Fibroblast of skin of scalp (primary cell): ENCODE measurements at places on chromosomes 16 and 17.

DNA sequence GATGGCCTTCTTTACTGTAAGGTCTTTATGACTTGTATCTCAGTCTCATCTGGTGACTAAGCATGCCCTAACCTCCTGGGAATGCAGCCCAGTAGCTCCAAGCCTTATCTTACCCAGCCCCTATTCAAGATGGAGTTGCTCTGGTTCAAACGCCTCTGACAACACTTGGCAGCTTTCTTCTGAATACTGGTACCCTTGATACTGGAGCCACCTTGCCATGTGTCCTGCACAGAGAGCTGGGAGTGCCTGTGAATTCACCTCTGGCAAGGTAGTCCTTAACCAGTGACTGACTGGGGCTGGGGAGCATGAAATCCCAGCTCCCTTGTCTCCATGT lies 17.2 kb downstream of the NUDT7 start:
- no peak for DNase-seq

GRCh38 chr17:82283208-82283749 lies 9.8 kb upstream of the CSNK1D start:
- DNase-seq, result peak; percentile 48

DNA sequence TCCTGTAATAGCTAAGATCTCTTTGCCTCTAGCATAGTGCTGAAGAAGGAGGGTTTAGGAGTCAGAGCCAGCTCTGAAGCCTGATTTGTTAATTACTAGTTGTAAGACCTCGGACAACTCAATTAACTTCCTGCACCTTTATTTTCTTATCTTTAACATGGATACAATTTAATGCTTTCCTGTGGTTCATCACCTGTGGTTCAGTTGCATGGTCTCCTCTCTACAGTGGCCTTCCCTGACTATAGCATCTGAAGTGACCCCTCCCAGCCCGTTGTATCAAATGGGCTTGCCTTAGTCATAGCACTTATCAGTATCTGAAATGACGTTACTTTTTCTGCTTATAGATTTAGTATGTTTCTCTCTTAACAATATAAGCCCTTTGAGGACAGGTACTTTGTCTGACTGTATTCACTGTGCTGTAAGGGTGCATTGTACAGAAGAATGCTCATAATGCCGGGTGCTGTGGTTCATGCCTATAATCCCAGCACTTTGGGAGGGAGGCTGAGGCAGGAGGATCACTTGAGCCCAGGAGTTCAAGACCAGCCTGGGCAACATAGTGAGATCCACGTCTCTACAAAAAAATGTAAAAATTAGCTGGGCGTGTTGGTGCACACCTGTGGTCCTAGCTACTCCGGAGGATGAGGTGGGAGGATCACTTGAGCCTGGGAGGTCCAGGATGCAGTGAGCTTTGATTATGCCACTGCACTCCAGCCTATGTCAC lies 2.6 kb upstream of the NDE1 start:
- no peak for DNase-seq

- DNase-seq, result no peak
Observed at GRCh38 chr16:86046667-86047270, 147.8 kb downstream of the IRF8 start.

DNA sequence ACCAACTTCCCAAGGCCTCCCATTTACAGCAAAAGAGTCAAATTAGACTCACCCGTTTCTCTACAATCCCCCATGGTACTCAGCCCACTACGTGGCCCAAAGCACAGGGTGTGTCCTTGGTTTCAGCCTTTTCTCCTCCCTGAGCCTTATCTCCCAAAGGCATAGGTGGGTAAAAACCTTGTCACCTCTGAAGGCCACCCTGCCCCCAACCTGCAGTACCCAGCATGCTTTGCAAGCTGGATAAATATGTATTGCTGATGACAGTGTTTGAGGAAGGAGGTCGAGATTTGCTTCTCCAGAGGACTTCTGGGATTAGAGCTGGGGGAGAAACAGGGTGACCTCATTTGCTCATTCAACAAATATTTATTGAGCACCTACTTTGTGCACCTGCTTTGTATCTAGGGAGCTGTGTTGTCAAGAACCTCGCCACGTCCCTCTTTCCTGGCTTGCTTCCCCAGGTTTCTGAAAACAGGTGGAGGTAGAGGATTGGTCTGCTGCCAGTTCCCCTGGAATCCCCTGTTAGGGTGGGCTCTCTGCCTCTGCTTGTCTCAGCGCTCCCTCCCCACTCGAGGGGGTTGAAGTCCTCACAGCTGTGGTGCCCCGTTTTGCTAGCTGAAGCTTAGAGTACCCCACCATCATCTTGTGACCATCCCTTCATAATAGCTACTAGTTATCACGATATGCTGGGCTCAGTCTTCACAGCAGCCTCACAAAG lies 3.0 kb downstream of the LASP1 start:
- no peak for DNase-seq

- DNase-seq, result peak; percentile 85
Observed at GRCh38 chr17:31787857-31788570, 71.0 kb downstream of the COPRS start.

GRCh38 chr17:81272616-81273015 lies 22.5 kb downstream of the SLC38A10 start:
- DNase-seq, result no peak

DNA sequence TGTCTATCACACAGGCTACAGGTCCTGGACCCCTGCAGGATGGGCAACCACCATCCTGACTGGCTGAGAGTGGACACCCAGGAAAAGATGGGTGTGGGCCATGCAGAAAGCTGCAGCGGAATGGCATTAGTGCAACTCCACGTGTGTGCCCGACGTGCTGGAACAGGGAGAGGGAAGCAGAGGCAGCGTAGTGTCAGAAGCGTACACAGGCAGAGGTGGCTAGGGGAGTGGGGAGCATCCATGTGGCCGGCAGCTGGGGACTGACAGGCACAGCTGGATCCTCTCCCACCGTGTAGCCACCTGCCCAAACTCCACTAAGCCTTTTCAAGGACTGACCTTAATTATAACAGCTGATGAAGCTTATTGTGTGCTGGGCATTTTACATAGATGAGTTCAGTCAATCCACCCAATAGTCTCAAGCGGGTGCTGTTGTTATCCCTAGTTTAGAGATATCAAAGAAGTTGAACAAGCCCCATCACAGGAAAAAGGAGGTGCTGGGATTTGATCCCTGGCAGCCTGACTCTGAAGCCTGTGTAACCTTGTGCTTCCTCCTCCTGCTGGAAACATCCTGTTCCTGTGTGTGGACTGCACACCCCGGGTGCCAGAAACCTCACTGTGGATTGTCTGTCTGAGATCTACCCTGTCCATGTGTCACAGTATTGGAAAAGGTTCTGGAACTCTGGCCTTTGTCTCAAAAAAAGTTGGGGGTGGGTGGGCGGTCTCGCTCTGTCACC lies 114.0 kb downstream of the PRKCA start:
- no peak for DNase-seq

DNA sequence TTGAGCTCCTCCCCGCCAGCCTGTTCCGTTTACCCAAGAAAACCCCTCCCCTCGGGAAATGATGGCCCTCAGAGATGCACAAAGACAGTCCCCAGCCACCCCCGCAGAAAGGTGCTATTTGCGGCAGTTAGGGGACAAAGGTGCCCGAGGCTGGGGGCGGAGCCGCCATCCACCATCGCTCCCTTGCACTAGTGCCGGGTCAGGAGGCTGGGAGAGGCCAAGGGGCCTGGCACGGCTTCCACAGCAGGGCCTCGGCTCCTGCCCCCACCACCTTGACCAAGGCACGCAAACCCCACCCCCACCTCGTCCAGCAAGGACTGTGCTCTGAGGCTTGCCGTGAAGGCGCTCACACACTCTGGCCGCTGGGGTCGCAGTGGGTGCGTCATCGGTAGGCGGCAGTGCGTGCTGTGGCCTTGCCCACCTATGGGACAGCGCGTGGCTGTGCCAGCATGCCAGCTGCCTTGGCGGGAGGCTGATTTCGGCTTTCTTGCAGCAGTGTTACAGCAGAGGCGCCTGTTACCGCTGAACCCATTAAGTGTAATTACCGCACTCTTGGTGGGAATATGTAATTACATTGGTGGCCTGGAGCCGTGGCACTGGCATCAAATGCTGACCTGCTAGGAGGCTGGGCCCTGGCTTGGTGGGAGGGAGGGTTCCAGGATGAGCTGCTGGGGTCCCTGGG lies 31.8 kb downstream of the TPSG1 start:
- no peak for DNase-seq

- no peak for DNase-seq
Observed at GRCh38 chr16:19940195-19940594, 55.5 kb upstream of the GPRC5B start.

DNA sequence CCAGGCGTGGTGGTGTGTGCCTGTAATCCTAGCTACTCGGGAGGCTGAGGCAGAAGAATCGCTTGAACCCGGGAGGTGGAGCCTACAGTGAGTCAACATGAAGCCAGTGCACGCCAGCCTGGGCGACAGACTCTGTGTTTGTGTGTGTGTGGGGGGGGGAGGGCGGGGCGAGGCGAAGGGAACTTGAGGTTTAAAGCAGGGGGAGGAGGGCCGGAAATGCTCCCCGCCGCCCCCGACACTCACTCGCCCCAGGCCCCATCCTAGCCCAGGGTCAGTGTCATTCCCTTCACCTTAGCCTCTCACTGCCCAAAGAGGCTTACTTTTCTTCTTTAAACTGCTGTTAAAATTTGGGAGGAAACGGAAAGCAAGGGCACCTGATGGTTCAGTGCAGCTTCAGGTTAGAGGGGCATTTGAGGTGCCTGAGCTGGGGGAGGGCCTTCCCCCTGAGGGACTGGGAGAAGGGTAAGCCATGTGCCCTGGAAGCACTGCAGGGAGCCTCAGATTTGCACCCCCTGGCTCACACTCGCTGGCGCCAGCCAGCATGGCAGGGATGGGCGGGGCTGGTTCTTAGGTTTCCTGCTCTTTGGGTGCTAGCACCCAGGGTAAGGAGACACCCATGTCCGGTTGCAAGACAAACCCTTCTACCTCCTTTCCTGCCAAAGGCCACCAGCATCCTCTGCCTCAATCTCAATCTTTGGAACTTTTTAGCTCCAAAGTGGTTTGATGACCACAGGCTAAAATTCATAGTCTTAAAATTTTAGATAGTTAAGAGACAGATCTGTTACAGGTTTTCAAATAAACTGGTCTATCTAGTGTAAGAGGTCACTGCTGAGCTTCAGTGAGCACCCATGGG lies 2.2 kb upstream of the LIMD2 start:
- no peak for DNase-seq

GRCh38 chr16:78929841-78930240 lies 670.7 kb downstream of the MAF start:
- no peak for DNase-seq

GRCh38 chr17:27310565-27311110 lies 16.7 kb downstream of the WSB1 start:
- no peak for DNase-seq

- DNase-seq, result no peak
Observed at GRCh38 chr17:79927688-79928501, 88.7 kb upstream of the CBX4 start.

DNA sequence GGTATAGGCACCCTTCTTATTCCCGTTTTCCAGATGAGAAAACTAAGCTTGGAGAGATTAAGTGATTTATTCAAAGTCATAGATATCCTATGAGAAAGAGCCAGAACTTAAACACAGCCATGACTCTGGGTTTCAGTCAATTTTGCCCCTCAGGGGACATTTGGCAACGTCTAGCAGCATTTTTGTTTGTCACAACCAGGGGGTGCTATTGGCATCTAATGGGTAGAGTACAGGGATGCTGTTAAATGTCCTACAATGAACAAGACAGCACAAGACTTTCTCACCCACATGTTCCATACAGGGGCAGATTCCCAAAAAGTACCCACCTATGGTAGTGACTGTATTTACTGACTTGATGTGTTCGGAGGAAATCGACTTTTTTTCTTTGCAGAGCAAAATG lies 4.8 kb upstream of the SHISA9 start:
- peak; percentile 38 for DNase-seq

DNA sequence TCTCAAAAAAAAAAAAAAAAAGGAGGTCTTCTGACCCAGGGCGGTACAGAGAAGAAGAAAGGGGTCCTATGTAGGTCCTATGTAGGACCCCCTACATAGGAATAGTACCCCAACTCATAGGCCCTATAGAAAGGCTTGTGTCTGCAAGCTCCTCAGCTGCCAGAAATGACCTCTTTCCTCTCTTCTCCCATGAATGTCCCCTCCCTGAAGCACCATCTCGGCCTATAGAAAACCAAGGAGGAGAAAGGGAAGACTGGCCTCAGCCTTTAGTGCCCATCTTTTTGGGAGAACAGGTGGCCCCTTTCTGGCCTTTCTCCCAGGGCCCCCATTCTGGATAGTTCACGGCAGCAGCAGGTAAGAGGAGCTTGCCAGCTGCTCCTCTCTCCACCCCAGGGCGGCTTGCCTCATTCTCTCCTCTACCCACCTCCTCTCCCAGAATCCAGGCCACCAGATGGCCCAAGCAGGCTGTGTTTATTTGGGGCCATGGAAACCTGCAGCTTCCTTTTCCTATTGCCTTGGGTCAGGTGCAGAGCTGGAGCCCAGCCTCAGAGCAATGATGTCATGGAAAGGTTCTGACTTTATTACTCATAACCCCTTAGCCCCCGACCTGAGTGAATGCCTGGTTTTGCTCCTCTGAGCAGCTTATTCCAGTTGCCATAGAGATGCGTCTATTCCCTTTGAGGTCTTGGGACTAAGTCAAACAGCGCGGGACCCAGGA lies 1.6 kb upstream of the MRPL58 start:
- DNase-seq, result peak; percentile 4

- peak; percentile 56 for DNase-seq
Observed at GRCh38 chr16:80058214-80058613, 457.7 kb upstream of the MAF start.

DNA sequence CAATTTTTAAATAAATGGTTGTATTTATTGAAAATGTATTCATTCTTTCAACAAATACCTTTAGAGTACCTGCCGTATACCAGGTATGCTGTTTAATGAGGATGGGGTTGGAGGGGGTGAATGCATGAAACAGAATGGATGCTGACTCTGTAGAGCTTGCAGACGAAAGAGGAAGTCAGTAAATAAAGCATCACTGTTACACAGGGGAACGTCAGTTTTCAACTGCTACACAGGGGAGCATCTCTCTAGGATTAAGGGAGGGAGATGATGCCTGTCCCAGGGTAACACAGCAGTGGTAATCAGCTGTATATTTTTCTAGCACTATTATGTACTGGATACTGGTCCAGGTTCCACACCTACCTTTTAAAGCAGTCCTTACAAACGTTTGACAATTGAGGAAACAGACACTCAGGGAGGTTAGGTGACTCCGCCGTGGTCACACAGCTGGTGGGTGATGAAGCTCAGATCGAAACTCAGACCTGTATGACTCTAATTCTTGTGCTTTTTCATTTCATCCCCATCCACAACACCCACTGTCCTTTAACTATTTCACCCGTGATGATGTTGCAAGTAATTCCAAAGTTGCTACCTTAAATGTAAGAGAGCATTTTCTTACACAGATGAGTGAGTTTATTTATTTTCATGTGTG lies 452.1 kb upstream of the HSBP1 start:
- no peak for DNase-seq

DNA sequence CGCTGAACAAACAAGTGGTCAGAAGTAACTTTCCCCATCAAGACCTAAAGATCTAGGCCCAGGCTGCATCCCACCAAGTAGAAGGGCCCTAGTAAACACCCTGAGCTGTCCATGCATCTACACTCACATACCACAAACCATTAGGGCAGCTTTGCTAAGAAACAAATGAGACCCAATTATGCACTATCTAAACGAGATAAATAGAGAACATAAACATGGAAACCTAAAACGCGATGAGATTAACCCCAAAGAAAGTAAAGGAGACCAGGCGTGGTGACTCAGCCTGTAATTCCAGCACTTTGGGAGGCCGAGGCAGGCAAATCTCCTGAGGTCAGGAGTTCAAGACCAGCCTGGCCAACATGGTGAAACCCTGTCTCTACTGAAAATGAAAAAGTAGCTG lies 5.8 kb downstream of the TXNDC11 start:
- no peak for DNase-seq
